ENCODE measurements at places on chromosomes 3 and 15.

DNA sequence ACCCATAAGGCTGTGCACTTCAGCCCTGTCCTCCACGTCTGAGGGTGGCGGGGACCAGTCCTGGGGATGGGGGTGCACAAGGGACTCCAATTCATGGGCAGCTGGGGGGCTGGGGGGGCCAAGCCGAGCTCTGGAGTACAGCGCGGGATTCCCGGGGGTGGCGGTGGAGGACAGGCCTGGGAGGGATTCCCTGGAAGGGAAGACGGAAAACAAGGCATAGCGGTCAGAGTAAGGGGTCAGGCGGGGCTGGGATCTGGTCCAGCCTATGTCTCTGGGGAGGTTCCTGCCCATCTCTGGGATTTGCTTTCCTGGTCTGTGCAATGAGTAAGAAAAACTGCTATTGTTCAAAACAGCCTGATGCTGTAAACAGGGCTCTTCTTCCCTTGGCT, 8.1 kb upstream of the IGDCC3 start:
- DNase-seq: no peak

GRCh38 chr3:167958141-167958540, 137.6 kb downstream of the GOLIM4 start:
- DNase-seq: no peak

DNA sequence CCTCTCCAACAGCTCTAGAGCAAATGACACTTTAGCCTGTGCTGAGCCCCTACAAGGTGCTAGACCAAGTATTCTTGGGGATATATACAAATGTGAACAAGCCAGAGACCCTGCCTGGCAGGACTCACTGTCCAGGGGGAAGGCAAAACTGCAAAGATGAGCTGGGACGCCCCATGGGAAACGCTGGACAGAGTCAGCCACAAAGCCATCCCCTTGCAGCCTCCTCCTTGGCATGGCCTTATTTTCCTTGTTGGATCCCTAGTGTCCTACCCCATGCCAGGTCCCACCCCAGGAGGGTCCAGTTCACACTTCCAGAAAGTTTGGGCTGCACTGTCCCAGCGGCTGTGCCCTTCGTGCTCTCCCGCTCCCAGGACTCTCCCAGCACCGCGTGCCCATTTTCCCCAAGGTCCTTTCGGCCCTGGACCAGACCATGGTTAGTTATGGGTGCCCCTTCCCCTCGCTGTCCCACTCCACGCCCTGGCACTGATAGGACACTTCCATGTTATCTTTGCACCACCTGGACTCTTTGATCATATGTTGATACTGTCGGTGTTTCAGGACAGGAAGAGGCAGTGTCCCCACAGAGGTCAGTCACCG, 5.8 kb upstream of the NRROS start:
- DNase-seq: no peak

- no peak for DNase-seq
These were observed 465.0 kb downstream of the PLOD2 start for GRCh38 chr3:145696011-145696410.

GRCh38 chr15:77497110-77497737, 76.5 kb downstream of the HMG20A start:
- peak; percentile 54 for DNase-seq

GRCh38 chr3:19946832-19947548, at the start of gene RAB5A:
TSS of gene RAB5A (plus strand) at chr3:19947097. CDS start at chr3:19950899, 3,802 bp downstream.
- DNase-seq: peak; percentile 97

GRCh38 chr3:192155194-192155593, 572.1 kb downstream of the FGF12 start:
- no peak for DNase-seq

DNA sequence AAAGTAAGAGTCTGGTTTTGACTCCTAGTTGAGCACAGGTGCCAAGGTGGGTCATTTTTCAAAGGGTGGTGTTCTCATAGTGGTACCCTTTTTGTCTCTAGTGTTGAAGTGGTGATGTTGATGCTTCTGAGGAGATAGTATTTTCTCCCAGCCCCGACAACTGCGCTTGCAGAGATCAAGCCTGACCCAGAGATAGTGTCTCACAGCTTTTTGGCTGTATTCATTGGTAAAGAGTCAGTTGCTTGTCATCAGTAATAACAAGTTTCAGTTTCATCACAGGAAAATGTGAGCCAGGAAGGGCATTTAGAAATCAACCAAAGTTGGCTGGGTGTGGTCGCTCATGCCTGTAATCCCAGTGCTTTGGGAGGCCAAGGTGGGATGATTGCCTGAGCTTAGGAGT, 139.3 kb downstream of the NFKBIZ start:
- no peak for DNase-seq

- DNase-seq: no peak
These were observed 107.4 kb downstream of the P2RY1 start for GRCh38 chr3:152942366-152942765.

DNA sequence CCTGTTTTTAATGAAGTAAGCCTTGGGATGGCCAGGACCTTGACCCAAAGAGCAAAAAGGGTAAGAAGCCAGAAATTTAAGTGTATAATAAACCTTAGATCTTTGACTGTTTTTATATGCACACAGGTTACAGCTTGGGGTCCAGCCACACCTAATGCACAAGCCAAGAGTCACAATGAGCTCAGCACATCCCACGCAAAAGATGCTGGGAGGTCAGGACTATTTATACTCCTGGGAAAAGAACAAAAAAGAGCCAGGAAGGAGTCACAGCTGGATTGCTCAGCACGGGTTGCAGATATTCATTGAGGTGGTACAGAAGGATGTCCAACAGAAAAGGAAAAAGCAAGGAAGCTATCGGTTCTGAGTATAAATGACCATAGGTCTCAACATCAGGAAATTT, 536.3 kb downstream of the NTRK3 start:
- DNase-seq: no peak

GRCh38 chr15:66278056-66278455, 15.3 kb upstream of the DIS3L start:
- DNase-seq: no peak

- no peak for DNase-seq
These were observed 6.8 kb downstream of the FYCO1 start for GRCh38 chr3:45988804-45989203.

- DNase-seq: no peak
These were observed 2.3 kb downstream of the LYZL4 start for GRCh38 chr3:42408156-42408555.

DNA sequence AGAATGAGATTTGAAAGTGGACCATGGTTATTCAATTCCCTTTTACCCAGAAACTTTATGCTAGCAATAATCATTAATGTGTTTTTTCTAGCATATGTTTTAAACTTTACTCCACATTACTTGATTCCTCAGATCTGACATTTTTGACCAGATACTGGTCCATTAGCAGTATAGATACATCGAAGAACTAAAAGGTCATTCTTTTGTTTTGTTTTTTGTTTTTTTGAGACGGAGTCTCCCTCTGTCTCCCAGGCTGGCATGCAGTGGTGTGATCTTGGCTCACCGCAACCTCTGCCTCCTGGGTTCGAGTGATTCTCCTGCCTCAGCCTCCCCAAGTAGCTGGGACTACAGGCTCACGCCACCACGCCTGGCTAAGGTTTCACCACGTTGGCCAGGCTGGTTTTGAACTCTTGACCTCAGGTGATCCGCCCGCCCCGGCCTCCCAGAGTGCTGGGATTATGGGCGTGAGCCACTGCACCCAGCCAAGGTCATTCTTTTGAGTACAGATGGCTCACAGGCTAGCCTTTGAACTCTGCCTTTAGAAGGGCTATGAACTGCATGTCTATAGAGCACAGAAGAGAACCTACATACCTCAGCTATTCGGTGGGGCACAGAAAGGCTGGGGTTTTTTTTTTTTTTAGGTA, 28.6 kb downstream of the CHP1 start:
- no peak for DNase-seq

- no peak for DNase-seq
These were observed 219.0 kb downstream of the ITPR1 start for GRCh38 chr3:4712109-4712508.

- no peak for DNase-seq
These were observed 29.0 kb downstream of the AMOTL2 start for GRCh38 chr3:134345202-134345601.

GRCh38 chr15:67181221-67181639, 73.2 kb downstream of the AAGAB start:
- no peak for DNase-seq

GRCh38 chr15:69974321-69974720, 123.4 kb downstream of the TLE3 start:
- no peak for DNase-seq

DNA sequence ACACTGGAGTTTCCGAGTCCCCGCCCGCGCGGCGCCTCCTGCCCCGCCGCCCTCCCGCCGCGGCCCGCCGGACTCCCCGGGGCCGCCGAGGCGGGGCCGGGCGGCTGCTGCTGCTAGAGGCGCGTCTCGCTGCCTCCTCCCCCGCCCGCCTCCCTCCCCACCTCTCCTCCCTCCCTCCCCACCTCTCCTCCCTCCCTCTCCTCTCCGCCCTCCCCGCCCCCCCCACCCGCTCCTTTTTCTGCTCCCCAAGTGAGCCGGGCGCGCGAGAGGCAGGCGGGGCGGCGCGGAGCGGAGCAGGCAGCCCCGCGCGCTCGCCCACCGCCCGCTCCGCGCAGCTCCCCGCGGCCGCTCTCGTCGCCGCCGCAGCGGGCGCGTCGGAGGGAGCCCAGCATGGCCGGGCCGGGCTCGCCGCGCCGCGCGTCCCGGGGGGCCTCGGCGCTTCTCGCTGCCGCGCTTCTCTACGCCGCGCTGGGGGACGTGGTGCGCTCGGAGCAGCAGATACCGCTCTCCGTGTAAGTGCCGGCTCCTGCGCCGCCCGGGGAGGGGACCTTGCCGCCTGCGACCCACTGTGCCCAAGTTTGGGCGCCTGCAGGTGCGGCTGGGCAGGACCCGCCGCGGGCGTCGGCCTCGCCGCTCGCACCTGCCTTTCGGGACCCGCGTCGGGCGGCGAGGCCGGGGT, at the start of gene CACNA2D3:
Gene CACNA2D3 (plus strand): TSS at position 229 of the 679 bp plus-strand sequence.
- DNase-seq: peak; percentile 39

- peak; percentile 35 for DNase-seq
These were observed 12.1 kb upstream of the CX3CR1 start for GRCh38 chr3:39291903-39292329.

- DNase-seq: no peak
These were observed 253.7 kb downstream of the GAP43 start for GRCh38 chr3:115876876-115877614.

DNA sequence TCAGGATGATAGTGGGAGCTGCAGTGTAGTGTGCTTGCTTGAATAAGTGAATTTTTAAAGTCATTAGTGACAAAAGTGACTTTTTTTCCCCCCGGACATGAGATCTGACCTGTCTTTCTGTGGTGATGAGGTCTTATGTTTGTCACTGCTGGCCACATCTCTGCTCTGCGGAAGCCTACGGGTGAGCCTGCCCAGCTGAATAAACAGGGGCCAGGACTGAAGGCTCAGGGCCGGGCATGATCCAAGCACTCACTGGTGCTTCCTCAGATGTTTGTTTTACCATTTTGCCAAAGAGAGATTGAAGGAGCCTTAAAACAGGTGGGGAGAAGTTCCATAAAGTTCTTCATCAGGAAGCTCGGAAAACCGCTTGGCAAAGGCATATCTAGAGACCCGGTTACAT, 35.0 kb downstream of the RPL39L start:
- no peak for DNase-seq

DNA sequence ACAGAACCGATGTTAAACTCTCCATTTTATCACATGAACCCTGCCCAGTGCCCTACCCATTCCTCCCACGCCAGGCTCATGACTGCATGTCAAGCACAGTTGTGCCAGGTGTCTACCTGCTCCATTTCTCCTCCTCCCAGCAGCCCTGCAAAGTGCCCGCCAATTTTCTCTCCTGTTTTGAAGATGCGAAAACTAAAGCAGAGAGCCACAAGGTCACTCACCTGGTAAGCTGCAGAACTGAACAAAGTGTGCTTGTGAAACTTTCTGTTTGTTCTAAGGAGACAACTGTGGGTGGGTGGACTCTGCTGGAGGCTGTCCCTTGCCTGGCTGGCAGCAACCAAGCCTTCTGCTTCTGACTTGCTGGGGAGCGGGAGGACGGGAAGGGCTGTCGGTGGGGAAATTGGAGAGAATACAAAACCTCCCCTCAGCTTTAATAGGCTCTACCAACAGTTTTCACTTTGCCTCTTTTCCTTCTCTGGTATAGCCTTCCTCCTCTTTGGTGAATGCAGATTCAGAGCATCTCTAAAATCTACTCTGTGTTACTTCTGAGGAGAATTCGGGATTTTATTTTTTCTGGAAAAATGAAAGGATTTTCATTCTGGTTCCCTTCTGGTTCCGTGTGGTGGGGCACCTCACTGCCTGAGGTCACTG, 23.0 kb downstream of the LIMD1 start:
- DNase-seq: no peak

GRCh38 chr15:29242456-29243242, 27.0 kb downstream of the NSMCE3 start:
- no peak for DNase-seq

DNA sequence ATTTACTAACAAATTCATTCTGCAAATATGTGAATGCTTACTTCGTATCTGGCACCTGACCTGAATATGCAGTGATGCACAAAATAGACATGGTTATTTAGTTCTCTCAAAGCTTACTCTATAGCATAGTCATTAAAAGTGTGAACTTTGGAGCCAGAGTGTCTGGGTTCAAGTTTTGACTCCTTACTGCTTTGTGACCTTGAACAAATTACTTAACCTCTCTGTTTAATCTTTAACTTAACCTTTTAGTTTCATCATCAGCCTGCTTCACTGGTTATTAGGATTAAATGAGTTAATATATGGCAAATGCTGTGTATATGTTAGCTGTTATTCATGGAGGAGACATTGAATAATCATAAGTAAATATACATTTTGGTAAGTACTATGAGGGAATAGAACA, 12.1 kb upstream of the MGA start:
- no peak for DNase-seq

DNA sequence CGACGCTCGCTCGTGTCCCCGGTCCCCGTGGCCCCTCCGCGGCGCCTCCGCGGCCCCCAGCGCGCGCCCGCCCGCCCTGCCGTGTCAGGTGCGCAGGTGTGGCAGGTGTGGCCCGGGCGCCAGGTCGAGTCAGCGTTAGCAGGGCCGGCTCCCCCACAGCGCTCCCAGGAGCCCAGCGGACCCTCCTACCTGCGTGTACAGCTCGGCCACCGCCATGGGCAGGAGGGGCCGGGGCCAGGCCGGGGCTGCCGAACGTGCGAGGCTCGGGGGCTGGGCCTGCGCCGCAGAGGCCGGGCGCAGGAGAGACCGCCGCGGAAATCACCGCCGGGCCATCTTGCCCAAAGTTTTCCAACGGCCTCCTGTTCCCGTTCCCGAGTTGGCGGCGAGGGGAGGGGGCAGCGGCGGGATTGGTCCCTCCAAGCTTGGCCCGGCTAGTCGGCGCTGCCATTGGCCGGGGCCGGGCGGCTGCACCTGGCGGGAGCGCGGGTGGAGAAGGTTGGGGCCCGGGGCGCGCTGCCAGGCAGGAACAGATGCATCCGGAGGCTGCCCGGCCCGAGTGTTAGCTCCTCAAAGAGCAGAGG, at the start of gene MYO5C:
Gene MYO5C (minus strand): TSS at position 384 of the 581 bp plus-strand sequence. CDS start 168 bp downstream, at position 216.
- peak; percentile 70 for DNase-seq

- no peak for DNase-seq
These were observed 56.3 kb upstream of the SEC13 start for GRCh38 chr3:10377148-10377725.

DNA sequence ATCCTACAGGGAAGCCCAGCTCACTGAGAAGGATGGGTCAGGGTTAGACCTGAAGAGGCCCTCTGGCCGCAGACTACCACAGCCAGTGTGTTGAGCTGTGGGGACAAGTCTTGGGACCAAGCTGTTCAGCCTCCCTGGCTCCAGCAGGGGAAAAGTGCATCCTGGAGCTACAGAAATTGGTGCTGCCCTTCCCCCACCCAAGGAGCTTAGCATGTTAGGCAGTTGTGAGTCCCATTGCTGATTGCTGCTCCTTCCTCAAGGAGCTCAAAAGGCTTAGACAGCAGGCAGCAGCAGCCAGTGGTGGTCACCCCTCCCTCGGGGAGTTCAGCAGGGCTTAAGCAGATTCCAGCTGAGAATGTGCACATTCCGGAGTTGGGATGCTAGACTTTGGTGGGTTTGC, 165.6 kb downstream of the ATP8B4 start:
- DNase-seq: no peak

GRCh38 chr3:56019490-56020146, 448.6 kb downstream of the ERC2 start:
- no peak for DNase-seq
